ENCODE measurements at places on chromosomes 6 and 20.

- no peak for DNase-seq
Observed at GRCh38 chr6:49906526-49906925, 40.2 kb upstream of the CRISP1 start.

GRCh38 chr20:35866418-35867202, 87.7 kb downstream of the SCAND1 start:
- DNase-seq: no peak

DNA sequence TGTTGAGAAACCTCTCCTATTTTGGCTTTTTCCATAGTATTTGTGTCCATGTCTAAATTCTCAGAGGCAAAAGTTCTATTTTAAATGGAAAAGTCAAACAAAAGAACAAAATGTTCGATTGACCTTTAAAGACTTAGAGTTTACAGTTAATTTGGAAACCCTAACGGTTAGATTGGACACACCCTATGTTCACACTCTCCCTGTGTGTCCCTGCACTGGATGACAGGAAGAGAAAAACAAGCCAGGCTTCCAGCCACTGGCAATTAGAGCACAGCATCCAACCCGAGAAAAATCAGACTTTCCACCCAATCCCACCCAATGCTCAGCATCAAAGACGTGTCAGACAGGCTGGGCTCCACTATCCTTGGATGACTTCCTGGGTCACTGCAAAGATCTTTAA, 241.3 kb downstream of the TBXT start:
- DNase-seq: no peak

GRCh38 chr20:37911838-37912281, 8.9 kb downstream of the VSTM2L start:
- no peak for DNase-seq

- DNase-seq: no peak
Observed at GRCh38 chr6:34957231-34957783, 68.3 kb downstream of the ANKS1A start.

GRCh38 chr6:151095538-151096254, 144.1 kb upstream of the AKAP12 start:
- no peak for DNase-seq

GRCh38 chr6:130381012-130381411, 15.2 kb downstream of the TMEM200A start:
- no peak for DNase-seq

DNA sequence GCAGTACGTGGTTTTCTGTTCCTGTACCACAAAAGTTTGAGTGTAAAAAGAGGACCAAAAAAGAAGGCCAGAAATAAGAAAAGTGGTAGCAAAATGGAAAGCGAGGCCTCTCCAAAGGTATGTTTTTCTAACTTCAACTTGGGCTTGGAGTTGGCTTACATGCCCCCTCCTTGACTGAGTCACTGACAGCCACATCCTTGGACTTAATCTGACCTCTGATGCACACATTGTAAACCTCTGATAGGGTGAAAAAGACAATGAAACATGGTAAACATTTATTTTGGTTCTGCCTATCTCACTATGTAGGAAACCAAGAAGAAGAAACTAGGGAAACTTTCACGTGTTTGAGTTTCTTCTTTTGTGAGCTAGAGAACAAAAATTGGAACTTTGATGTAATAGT, 503.2 kb upstream of the ID4 start:
- no peak for DNase-seq

DNA sequence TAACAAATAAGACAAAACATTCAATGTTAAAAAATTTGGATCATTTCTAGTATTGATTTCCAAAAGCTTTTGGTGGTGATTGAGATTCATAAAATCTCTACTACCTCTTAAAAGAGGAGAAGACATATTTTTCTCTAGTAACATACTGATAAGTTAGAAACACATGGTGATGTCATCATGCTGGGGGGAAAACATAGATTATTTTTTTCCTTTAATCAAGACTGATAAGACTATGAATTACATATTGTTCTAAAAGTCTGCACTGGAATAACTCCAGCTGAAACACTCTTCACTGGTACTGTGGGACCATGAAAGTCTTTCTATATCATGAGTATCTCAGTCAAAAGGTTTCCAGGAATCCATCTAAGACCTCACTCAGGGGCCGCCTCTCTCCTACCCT, 515.8 kb downstream of the PRKN start:
- DNase-seq: no peak

DNA sequence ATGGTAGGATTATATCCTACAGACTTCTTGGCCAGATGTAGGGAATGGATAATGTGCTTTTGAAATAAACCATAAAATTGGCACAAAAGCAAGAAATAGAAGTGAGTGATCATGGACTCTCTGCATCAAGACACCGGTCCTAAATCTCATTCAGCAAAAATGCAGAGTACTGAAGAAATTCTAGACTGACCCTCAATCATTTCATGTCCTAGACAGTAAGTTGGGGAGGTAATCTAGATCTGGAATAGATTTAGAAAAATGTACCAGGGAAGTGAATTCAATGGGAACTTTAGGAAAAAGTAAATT, 69.7 kb upstream of the ADTRP start:
- DNase-seq: no peak

GRCh38 chr20:19265646-19266374, 53.4 kb downstream of the SLC24A3 start:
- no peak for DNase-seq

DNA sequence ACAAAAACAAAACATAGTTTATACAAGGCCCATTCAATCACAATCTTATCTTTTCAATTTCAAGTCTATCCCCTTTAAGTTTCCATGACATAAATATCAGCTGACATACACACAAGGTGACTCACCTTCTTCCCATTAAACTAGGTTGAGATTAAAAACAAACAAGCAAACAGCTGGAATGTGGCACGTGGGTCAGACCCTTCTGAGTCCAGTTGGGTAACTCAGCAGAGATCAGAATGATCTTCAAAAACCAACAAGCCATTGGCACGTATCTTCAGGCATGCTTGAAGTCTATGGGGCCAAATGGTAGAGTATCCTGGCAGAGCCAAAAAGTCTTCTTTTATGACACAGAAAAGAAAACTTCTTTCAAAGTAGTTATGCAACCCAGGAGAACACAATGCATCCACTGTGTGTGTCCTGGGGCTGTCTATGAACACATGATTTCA, 603.5 kb upstream of the CITED2 start:
- DNase-seq: no peak

DNA sequence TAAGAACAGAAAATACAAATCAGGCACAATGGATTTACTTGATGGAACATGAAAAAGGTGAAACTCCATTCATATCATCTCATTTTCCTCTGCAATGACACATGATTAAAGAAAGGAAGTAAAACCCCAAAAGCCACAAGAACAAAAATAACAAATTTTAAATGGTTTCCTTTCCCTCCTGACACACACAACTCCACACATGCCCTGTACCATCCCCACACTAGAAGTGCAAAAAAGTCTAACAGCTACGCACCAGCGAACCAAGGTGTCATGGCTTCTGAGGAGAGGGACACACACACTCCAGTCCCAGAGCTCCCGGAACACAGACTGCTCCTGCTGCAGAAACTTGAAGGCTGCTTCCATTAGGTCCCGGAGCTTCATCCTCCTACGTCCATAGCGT, 25.3 kb downstream of the MDN1 start:
- DNase-seq: no peak

- no peak for DNase-seq
Observed at GRCh38 chr6:170177772-170178560, 112.9 kb downstream of the DLL1 start.

GRCh38 chr20:10671221-10671918, 2.4 kb downstream of the JAG1 start:
- DNase-seq: no peak

DNA sequence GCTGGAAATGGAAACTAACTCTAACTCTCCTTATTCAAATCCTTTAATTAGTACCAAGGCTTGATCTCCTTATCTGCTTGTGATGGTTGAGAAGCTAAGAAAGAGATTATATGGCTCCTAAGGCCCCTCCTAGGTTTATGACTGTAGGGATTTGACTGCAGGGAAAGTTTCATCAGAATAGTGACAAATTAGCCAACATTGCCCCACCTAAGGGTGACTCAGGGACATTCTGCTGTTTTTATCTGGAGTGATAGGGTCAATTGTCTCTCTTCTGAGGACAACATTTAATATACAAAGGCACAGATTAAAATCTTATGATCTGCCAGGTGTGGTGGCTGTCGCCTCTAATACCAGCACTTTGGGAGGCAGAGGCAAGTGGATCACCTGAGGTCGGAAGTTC, 138.1 kb upstream of the MARCKS start:
- DNase-seq: no peak

- no peak for DNase-seq
Observed at GRCh38 chr6:7920425-7920824, 9.8 kb upstream of the TXNDC5 start.

DNA sequence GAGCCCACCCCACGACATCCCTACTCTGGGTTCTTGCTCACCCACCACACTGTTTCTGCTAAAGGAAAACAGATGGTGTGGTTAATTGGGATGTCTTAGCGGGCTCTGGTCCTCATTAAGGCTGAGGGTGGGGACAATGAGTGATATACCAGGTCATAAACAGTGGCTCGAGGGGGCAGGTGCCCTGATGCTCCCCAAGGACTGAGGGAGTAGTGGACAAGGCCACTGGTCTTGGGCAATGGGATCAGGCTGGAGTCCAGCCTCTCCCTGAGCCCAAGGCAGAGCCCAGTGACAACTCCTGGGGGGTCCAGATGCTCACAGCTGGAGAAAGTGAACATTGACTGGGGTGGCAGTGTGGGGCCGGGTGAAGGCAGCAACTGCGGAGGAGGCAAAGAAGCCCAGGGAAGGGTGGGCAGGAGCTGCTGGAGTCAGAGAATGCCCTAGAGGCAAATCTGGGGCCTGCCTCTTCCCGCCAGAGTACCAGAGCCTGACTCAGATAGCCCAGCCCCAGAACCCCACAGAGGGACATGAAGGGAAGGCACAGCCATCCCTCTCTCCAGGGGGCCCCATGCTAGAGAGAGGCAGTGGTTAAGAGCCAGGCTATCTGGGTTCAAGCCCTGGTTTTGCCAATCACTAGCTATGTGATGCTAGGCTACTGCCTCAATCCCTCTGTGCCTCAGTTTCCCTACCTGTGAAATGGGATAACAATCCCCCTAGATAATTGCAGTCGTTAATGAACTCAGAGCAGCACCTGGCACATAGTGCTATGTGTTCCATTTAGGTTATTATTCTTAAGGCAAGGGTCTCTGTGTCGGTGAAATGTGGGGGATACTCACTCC, 72.3 kb downstream of the MRPL14 start:
- no peak for DNase-seq

DNA sequence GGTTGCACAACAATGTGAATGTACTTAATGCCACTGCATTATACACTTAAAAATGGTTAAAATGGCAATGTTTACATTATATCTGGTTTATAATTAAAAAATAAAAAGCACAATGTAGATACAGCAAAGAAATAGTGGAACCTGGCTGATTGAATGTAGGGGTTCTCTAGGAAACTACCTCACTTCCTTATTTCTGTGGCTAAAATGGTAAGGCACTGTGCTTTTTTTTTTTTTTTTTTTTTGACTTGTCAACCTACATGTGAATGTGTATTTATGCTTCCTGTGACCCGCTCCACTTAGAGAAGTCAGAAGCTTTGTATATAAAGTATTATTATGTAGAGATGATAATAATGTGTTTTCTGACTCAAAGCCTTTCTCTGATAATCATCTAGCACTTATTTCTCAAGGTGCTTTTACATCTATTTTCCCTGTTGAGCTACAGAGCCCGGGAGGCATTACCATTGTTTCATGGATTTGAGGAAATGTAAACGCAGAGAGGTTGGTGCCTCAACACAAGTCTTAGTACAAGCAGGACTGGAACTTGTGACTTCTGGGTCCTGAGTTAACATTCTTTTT, 55.0 kb downstream of the SOX4 start:
- DNase-seq: no peak

DNA sequence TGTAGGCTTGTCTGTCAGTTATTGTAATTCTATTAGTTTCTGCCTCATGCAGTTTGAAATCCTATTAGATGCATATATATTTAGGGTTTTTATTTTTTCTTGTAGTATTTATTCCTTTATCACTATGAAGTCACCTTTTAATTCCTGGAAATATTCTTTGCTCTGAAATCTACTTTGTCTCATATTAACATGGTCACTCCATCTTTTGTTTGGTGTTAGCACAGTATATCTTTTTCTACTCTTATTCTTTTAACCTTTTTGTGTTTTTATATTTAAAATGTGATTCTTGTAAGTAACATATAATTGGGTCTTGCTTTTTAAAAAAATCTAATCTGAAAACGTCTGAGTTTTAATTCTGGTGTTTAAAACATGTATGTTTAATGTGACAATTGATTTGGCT, 121.6 kb downstream of the GJA10 start:
- DNase-seq: no peak

DNA sequence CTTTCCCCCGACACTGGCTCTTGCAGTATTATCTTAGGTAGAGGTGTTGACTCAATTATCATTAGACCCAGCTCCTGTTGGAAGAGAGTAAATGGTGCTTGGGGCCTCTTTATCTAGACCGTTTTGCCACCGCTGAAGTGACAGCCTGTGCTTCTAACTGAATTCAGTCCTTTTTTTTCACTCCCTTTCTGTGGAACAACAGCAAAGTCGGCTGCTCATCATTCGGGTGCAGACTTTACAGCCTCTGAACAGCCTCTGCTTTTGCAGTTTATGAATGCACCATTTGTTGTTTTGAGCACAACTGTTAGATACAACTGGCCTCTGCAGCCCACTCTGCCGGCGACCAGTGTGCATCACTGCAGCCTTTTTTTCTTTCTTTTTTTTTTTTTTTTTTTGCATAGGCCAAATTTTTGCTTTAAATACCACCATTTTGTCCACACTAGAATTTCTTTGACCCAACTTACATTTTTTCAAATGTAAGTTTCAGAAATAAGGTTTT, 35.8 kb downstream of the RREB1 start:
- DNase-seq: no peak

DNA sequence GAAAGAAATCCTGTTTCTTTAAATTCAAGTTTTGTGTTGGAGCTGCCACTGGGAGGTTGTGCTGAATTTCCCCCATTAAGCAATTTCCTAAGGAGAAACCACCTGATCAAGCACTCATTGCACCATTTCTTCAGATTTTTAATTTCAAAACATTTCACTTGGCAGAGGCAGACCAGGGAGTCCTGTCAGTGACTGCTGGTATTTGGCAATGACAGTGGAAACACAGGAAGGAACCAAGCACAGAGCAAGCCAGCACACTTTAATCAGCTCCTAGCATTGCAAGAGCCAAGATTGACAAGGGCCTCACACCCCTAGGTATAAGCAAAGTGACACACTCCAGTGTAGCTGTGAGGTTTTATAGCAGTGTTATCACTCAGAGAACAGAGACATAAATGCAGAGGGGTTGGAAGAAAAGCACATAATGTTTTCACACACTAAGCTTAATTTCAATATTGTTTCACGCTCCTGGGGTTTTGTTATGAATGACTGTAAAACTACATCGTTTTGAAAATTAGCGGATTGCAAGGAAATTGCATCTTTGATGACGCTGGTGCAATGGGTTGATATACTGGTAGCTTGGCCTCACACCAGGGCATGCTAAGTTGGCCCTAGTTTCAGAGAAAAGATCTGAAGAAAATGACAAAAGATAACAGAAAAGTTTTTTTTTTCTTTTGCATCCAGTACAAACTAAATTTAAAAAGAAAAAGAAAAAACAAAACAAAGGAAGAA, 768.4 kb downstream of the TFAP2A start:
- DNase-seq: no peak

Data from stimulated activated CD8-positive, alpha-beta memory T cell treated with anti-CD3 and anti-CD28 coated beads, Interleukin-4, amount 100 ng/mL, for 1 hour (primary cell).